ENCODE measurements at places on chromosomes 13 and 19.

DNA sequence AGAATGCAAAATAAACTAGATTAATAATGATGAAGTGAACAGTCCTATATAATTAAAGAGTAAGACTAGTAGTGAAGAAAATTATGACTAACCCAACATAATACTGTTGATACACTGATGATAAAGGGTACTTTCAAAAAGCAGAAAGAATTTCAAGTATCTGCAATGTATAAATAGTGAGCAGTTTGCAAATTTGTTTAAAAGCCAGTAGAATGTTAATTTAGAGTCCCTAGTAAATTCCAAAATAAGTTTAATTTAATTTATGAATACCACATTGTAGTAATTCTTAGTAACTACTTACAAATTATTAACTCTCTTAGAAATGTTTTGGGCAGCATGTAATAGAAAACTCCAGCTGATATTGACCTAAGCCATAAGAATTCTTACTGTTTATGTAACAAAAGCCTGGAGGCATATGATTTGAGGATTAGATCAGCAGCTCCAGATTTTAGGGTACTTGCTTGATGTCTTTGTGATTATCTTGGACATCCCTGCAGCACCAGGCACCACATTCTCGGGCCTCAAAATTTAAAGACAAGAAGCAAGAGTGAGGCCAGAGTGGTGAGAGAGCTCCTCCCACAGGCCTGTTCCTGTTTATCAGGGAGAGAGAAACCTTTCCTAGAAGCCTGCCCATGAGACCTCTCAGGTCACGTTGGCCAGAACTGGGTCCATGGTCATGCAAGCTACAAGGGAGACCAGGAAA, 67.6 kb upstream of the TDRD3 start:
- DNase-seq, result peak; percentile 17

DNA sequence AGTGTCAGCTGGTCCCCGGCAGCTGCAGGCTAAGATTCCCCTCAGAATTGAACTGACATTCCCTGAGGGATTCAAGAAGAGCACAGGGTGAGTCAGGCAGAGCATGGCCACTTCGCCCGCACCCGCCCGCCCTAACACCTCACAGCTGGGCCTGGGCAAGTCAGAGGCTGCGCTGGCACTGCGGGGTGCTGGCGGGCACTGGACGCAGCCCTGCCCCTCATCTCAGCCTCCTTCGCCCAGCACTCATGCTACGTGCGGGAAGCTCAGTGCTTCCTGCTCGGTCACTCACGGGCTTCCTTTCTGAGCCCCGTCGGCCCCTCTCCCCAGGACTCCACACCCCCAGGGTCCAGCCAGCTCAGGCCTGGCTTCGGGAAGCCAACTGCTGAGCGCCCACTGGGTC, 56.9 kb downstream of the MLLT1 start:
- no peak for DNase-seq

DNA sequence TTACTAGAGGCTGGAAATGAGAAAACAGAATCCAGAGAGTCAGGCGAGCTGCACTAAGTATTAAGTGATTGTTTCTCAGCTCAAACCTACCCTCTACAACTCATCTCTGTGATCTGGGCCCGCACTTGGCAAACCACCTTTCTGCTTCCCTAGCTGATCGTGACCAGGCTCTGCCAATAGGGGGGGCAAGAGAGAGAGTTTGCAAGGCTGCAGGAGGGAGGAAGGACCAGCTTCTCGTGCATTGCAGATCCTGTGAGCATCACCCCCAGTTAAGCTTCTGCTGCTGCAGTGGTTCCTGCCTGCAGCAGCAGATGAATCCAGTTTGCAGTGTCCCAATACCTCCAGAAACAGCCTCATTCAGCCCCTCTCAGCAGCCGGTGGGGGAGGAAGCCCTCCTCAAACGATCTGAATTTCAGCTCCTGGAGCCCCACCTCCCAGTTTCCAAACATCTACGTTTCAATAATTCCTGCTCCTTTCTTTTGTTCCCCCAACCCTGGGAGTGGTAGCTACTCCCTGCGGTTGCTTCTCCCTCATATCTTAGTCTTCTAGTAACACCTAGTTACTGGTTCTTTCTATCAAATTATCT, 20.0 kb downstream of the XRCC1 start:
- DNase-seq, result peak; percentile 50

- no peak for DNase-seq
Measured at GRCh38 chr13:77477299-77477848, 58.1 kb upstream of the SCEL start.

- no peak for DNase-seq
Measured at GRCh38 chr19:57656346-57656745, 12.4 kb upstream of the ZSCAN4 start.

DNA sequence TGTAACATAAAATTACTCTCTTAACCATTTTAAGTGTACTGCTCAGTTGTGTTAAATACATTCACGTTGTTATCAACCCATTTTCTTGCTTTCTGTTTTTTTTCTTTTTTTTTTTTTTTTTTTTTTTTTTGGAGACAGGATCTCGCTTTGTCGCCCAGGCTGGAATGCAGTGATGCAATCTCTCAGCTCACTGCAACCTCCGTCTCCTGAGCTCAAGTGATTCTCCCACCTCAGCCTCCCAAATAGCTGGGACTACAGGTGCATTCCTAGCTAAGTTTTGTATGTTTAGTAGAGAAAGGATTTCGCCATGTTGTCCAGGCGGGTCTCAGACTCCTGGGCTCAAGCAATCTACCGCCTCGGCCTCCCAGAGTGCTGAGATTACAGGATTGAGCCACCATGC, 42.5 kb upstream of the C13orf42 start:
- no peak for DNase-seq

- no peak for DNase-seq
Measured at GRCh38 chr13:20099319-20099718, 61.5 kb downstream of the GJA3 start.

GRCh38 chr13:41621716-41622431, 164.5 kb downstream of the RGCC start:
- DNase-seq, result no peak

GRCh38 chr19:41324921-41325639, 15.1 kb downstream of the CCDC97 start:
- DNase-seq, result peak; percentile 69

Measured in stromal cell of bone marrow (primary cell).